ENCODE measurements at places on chromosomes 2 and 18.

- DNase-seq, result no peak
- H3K4me1 ChIP-seq, result no peaks in the 10 kb centered on the region
- no peak overlapping the region for H3K4me3 ChIP-seq
- H3K36me3 ChIP-seq, result no peaks in the 10 kb centered on the region
- no peak overlapping the region for H3K27ac ChIP-seq
- no peaks in the 10 kb centered on the region for H3K27me3 ChIP-seq
Measured at GRCh38 chr2:214019229-214019972, 391.5 kb upstream of the VWC2L start.

DNA sequence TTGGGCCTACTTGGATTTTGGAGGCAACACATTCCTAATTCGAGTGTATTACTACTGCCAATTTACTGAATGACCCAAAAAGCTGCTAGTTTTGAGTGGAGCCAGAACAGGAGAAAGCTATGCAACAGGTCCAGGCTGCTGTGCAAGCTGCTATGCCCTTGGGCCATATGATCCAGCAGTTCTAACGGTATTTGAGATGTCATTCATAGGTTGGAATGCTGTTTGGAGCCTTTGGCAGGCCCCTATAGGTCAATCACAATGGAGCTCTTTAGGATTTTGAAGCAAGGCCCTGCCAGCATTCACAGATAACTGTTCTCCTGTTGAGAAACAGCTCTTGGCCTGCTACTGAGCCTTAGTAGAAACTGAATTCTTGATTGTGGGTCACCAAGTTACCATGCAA is 368.7 kb downstream of the CDH19 start:
- H3K36me3 ChIP-seq, result no peaks in the 10 kb centered on the region
- no peak overlapping the region for H3K4me3 ChIP-seq
- H3K4me1 ChIP-seq, result no peaks in the 10 kb centered on the region
- no peak overlapping the region for H3K27ac ChIP-seq
- H3K27me3 ChIP-seq, result no peaks in the 10 kb centered on the region

- DNase-seq, result no peak
- H3K27ac ChIP-seq, result no peak overlapping the region
- no peaks in the 10 kb centered on the region for H3K36me3 ChIP-seq
- no peak overlapping the region for H3K4me3 ChIP-seq
- peaks cover 45% of the 10 kb centered on the region for H3K27me3 ChIP-seq
Measured at GRCh38 chr18:79859314-79859713, 61.6 kb downstream of the KCNG2 start.

DNA sequence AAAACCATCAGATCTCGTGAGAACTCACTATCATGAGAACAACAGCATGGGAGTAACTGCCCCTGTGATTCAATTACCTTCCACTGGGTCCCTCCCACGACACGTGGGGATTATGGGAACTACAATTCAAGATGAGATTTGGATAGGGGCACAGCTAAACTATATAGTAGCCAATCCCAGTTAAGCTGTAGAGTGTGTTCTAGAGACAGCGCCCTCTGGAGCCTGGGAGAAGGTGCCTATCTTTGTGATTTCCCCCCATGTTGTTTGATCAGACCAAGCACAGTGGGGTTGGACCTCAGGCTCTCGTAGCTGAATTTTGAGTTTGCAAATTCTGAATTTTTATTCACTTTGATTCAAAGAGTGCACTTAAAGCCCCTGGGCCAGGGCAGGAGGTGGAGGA is 108.2 kb upstream of the TWIST2 start:
- DNase-seq, result no peak
- peaks cover 8% of the 10 kb centered on the region for H3K36me3 ChIP-seq
- H3K4me3 ChIP-seq, result no peak overlapping the region
- peaks cover 19% of the 10 kb centered on the region for H3K4me1 ChIP-seq

GRCh38 chr2:28209261-28209691 is 183.4 kb upstream of the FOSL2 start:
- no peaks in the 10 kb centered on the region for H3K27me3 ChIP-seq
- no peak overlapping the region for H3K4me3 ChIP-seq

GRCh38 chr2:122528958-122529705 is 773.7 kb downstream of the TSN start:
- no peaks in the 10 kb centered on the region for H3K36me3 ChIP-seq
- H3K4me3 ChIP-seq, result no peak overlapping the region
- no peak for DNase-seq
- no peak overlapping the region for H3K27ac ChIP-seq
- H3K4me1 ChIP-seq, result peaks cover 5% of the 10 kb centered on the region

DNA sequence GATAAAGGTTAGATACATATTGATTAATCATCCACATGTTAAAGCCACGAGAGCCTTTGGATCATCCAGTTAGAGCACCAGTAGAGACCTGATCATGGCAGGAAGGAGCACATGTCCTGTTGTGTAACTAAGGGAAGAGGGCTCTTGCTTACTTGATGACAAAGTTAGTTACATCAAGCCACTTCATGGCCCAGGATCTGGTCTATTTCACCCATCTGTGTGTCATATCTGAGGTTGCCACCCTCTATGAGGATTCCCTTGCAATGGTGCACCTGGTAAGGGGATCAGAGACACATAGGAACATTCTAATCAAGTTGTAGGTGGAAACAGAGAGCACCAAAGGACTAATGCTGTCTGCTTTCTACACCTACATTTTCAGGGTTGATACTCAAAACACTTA is 6.7 kb downstream of the ANKAR start:
- H3K27ac ChIP-seq, result no peak overlapping the region
- H3K4me1 ChIP-seq, result peaks cover 4% of the 10 kb centered on the region
- H3K27me3 ChIP-seq, result no peaks in the 10 kb centered on the region
